ENCODE measurements at places on chromosomes 11 and 22. TPM values are rescaled to one million over a fixed set of nuclear protein-coding genes. Genes with fewer than 3 reads are reported as not detected.

The RIMBP3B gene
- polyA plus RNA-seq: 0.59 TPM

DNA sequence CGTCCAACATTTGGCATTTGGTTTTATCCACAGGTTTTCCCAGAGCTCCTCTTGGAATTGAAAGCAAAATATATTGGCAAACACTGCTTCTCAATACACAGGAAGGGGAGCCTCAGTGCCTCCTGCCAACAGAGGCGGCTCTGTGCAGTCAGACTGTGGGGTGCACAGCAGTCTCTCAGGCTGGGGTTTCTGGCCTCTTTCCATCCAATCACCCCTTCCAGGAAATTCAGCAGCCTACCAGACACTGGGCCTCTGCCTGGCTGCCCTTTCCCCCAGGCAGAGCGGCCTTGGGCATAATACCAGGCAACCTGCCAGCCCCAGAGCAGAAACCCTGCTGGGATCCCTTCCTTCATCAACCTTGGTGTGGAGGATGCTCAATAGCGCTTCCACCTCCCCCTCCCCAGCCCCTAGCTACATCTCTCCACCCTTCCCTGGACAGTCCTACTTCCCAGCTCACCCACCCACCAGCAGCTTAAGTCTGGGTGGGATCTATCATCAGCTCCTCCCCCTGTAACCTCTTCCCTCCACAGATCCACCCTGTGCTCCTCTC, 17.8 kb upstream of the RAPSN start:
- H3K27ac ChIP-seq: no peak overlapping the region
- no peak overlapping the region for H3K4me3 ChIP-seq
- no peaks in the 10 kb centered on the region for H3K27me3 ChIP-seq
- DNase-seq: no peak

- peaks cover 78% of the 10 kb centered on the region for H3K4me1 ChIP-seq
- DNase-seq: no peak
- no peaks in the 10 kb centered on the region for H3K27me3 ChIP-seq
- peaks cover 2% of the 10 kb centered on the region for H3K36me3 ChIP-seq
- H3K4me3 ChIP-seq: no peak overlapping the region
- peak overlapping the region; percentile 72 for H3K27ac ChIP-seq
Observed at GRCh38 chr11:75324740-75325139, 26.7 kb downstream of the ARRB1 start.

DNA sequence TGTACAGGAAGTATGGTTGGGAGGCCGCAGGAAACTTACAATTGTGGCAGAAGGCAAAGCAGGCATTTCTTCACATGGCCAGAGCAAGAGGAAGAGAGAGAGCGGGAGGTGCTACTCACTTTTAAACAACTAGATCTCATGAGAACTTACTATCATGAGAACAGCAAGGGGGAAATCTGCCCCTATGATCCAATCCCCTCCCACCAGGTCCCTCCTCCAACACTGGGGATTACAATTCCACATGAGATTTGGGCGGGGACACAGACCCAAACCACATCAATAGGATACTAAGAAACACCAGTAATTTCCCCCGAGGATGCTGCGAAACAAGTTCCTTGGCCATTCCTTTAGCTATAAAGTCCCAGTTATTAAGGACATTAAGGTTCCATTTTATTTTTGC, 94.1 kb upstream of the SC5D start:
- peaks cover 3% of the 10 kb centered on the region for H3K4me1 ChIP-seq
- DNase-seq: no peak
- H3K36me3 ChIP-seq: no peaks in the 10 kb centered on the region
- H3K27ac ChIP-seq: no peak overlapping the region

DNA sequence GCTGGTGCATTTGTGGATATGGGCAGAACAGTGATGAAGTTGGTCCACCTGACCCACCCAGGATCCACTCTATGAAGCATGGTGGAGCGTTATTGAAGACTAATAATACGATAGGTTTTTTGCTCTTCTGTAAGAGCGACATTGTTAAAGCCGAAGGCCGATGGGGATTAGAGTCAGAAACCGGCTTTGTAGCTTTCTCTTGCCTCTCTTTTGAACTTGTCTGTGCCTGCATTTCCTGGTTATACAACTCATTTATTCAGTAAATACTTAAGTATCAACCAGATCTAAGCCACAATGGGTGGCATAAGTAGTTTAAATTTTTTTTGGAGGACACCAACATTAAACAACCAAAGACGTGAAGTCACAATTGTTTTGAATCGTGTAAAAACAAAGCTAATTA, 93.4 kb downstream of the ARHGAP42 start:
- DNase-seq: no peak
- H3K4me1 ChIP-seq: no peaks in the 10 kb centered on the region
- H3K4me3 ChIP-seq: no peak overlapping the region
- no peaks in the 10 kb centered on the region for H3K36me3 ChIP-seq
